Muscle of leg (tissue), 16 donors: ENCODE measurements at places on chromosomes 6 and 20. TPM values are rescaled to one million over a fixed set of nuclear protein-coding genes. Genes with fewer than 3 reads are reported as not detected.
A peak's percentile ranks its signal among the peaks of the same experiment; 100 is the strongest.

DNA sequence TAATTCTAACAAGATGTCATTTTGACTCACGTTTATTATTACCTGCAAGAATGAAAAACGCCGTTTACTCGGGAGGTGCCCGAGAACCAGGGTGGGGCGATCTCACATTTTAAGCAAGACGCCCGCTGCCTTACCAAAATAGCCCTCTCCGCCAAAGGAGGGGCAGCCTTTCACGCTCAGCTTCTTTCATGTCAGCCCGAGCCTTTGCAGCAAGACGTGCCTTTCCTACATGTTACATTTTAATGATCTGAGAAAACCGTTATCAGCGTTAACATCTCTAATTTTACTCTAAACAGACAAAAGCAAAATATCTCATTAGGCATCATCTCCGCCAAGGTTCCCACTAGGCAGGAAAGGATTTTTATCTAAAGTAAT lies 2.0 kb downstream of the BACH2 start:
- peaks cover 8% of the 10 kb centered on the region for H3K4me1 ChIP-seq
- peak overlapping the region; percentile 4 for H3K27ac ChIP-seq
- no peaks in the 10 kb centered on the region for H3K36me3 ChIP-seq
- peak overlapping the region; percentile 79 for H3K4me3 ChIP-seq
- DNase-seq, result peak; percentile 47
- H3K27me3 ChIP-seq, result no peaks in the 10 kb centered on the region

DNA sequence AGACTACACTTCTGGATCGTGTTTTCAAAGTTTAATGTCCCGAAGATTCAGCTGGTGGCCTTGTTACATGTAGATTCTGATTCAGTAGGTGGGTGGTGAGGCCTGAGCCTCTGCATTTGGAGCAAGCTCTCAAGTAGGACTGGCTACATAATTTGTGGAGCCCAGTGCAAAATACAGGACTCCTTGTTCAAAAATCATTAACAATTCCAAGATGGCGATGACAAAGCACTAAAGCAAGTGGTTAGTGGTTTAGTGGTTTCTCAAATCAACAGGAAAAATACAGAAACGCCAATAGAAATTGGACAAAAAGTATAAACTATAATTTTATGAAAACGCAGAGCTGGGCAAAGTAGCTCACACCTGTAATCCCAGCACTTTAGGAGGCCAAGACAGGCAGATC lies 133.7 kb upstream of the STMND1 start:
- H3K27ac ChIP-seq, result no peak overlapping the region
- H3K27me3 ChIP-seq, result no peaks in the 10 kb centered on the region
- no peak for DNase-seq
- H3K4me3 ChIP-seq, result no peak overlapping the region
- peaks cover 7% of the 10 kb centered on the region for H3K4me1 ChIP-seq

DNA sequence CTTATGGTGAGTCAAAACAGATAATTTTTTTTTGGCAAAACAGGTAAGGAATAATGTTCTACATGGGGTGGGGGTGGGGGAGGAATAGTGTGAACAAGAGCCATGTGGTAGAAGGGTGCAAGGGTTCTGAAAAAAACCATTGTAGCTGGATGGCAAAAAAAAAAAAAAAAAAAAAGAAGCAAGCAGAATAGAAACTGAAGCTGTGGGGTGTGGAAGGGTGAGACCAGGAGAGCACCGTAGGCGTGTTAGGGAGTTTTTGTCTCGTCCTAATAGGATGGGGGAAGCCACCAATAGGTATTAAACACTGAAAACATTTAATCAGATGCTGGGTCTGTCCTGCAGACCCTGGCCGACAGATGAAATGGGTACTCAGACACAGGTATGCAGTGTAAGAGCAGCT lies 110.1 kb downstream of the ADTRP start:
- no peaks in the 10 kb centered on the region for H3K36me3 ChIP-seq
- H3K27ac ChIP-seq, result no peak overlapping the region
- no peak overlapping the region for H3K4me3 ChIP-seq
- no peak for DNase-seq

DNA sequence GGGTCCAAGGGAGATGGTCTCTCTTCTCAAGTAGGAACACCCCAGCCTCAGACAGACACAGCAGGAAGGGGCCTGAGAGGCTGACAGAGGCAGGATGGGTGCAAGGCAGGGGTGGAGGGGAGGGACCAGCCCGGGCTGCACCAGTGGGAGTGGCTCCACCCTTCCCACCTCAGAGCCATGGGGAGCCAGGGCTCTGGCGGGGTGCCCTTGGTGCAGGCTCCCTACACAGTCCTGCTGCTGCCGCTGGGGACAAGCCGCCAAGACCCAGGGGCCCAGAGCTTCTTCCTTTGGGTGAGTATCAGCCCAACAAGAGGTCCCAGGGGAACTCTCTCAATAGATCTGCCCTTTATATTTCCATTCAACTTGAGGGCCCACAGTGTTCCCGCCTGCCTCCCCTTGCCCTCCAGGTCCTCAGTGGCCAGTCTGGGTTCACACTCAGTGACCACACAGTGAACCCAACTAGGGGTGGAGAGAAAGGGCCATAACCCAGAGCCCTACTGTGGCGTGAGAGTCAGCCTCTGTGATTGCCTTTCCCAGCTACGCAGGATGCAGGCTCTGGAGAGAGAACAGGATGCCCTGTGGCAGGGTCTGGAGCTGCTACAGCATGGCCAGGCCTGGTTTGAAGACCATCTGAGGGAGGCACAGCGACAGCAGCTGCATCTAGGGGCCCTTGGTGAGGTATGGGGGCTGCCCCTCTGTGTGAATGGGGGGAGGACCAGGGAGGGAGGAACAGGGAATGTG lies 592 bp downstream of the SAPCD1 start:
- DNase-seq, result no peak
- H3K4me1 ChIP-seq, result peaks cover 16% of the 10 kb centered on the region
- peak overlapping the region; percentile 59 for H3K27ac ChIP-seq

- no peak overlapping the region for H3K4me3 ChIP-seq
- no peak for DNase-seq
- no peaks in the 10 kb centered on the region for H3K27me3 ChIP-seq
- peak overlapping the region; percentile 62 for H3K27ac ChIP-seq
Observed at GRCh38 chr20:32535316-32535952, 49.7 kb downstream of the NOL4L start.

- H3K27me3 ChIP-seq, result peaks cover 23% of the 10 kb centered on the region
- no peak for DNase-seq
- peaks cover 12% of the 10 kb centered on the region for H3K4me1 ChIP-seq
- no peak overlapping the region for H3K27ac ChIP-seq
Observed at GRCh38 chr6:31466466-31466865, 31.5 kb upstream of the MICB start.

DNA sequence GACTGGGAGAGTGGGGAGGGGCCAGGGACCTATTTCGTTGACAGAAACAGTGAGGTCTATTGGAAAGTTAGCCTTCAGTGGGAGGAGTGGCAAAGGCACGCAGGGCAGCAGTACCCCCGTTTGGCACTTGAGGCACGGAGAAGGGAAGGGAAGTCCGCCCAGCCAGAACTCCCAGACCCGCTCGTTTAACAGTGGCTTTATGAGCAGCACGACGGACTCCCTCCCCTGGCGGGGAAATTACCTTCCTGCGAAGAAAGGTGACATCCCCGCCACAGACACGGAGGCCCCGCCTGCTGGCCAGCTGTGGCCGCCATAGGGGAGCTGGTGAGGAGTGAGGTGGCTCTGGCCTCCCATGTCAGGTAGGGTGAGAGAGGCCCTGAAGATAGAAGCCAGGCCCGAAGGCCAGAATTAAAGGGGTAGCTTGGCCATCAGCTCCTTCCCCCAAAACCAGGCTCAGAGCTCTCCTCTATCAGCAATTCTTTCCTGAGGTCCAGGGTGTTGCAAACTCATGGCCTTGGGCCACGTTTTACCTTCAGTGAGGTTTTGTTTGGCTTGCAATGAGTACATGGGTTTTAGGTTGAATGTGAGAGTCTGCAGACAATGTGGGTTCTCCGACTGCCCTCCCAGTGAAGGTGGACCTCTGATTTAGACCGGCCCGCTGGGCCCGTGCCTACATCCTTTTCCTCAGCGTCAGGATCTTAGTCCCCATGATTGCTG lies 123.7 kb downstream of the MRPL14 start:
- H3K36me3 ChIP-seq, result no peaks in the 10 kb centered on the region
- peak overlapping the region; percentile 32 for H3K4me3 ChIP-seq
- peak overlapping the region; percentile 75 for H3K27ac ChIP-seq

DNA sequence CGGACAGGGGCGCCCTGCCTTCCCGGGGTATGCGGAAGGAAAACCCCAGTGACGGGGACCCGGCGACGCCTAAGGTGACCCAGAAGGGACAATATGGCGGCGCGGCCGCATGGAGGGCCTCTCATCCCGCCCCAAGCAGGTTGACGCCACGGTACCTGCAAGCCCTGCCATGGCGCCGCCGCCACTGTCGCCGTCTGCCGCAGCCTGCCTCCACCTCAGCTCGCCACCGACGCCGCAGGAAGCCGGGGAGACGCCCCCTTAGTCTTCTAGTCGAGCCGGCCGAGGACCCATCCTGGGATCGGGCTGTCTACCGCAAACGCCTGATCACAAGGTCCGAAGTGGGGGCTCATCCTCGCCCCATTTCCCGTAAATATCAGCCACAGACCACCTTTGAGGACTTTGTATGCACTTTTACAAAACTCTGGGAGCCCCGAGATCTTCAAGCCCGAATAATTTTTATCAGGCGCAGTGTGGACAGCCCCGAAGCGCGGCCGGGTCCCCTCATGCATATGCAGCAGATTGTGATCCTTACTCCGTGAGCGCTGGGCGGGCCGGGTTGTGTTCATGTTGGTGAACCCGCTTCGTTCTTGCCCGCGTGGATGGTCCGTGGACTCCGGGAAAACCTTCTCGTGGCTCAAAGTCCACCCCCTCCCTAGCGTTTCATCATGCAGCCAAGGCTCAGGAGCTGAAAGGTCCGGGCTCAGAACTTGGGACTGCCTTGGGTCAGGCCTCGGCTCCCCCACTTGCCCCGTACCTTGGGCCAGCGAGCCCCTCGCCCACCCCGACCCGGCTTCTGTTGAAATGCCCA lies at the start of gene BLCAP:
Gene BLCAP (minus strand): TSS at position 239 of the 808 bp plus-strand sequence. CDS start 8,702 bp downstream, outside the sequence.
- peaks cover 11% of the 10 kb centered on the region for H3K36me3 ChIP-seq
- peak within 1 kb of the TSS; percentile 100 for H3K4me3 ChIP-seq
- H3K27ac ChIP-seq, result peak within 1 kb of the TSS; percentile 96
- DNase-seq, result peak; percentile 93
- H3K4me1 ChIP-seq, result peaks cover 33% of the 10 kb centered on the region

DNA sequence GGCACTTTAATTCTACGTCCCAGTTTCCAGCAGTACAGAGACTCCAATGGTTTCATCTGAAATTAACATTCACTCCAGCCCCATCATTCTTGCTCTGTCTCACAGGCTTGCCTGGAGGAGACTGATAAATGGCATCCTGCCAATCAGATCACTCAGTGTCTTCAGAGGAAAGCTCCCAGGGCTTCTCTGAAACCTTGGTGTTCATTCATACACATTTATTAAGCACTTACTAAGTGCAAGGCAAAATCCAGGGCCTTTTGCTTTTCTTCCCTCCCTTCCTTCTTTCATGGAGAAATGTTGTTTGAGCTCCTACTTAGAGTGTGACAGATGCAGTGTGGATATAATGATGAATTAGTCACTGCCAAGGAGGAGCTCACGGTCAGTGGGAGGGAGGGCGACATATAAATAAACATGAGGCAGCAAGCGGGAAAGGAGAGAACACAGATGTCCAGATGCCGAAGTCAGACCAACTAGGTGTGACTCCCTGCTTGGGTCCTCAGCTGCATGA lies 106.7 kb upstream of the DTNBP1 start:
- H3K4me1 ChIP-seq, result no peaks in the 10 kb centered on the region
- H3K36me3 ChIP-seq, result no peaks in the 10 kb centered on the region
- no peak overlapping the region for H3K27ac ChIP-seq
- no peak overlapping the region for H3K4me3 ChIP-seq
- H3K27me3 ChIP-seq, result no peaks in the 10 kb centered on the region

DNA sequence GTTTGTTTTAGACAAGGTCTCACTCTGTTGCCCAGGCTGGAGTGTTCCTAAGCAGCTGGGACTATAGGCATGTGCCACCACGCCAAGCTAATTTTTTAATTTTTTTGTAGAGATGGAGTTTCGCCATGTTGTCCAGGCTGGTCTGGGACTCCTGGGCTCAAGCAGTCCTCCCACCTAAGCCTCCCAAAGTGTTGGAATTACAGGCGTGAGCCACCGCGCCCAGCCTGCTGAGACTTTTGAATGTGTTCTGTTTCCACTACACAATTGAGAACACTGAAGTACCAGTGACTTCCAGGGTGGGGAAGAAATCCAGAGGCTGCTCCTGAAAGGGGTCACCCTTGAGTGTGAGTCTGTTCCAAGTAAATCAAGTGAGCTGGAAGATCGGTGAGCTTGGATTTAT lies 81.3 kb upstream of the ARMC2 start:
- no peak overlapping the region for H3K4me3 ChIP-seq
- DNase-seq, result no peak
- H3K27me3 ChIP-seq, result no peaks in the 10 kb centered on the region

- no peaks in the 10 kb centered on the region for H3K27me3 ChIP-seq
- no peaks in the 10 kb centered on the region for H3K36me3 ChIP-seq
- H3K27ac ChIP-seq, result no peak overlapping the region
- no peak overlapping the region for H3K4me3 ChIP-seq
Observed at GRCh38 chr20:42949950-42950349, 239.8 kb downstream of the PTPRT start.

GRCh38 chr6:98800866-98801265 lies 33.5 kb upstream of the POU3F2 start:
- no peaks in the 10 kb centered on the region for H3K4me1 ChIP-seq
- H3K27ac ChIP-seq, result no peak overlapping the region
- no peak overlapping the region for H3K4me3 ChIP-seq
- DNase-seq, result no peak
- H3K36me3 ChIP-seq, result no peaks in the 10 kb centered on the region

DNA sequence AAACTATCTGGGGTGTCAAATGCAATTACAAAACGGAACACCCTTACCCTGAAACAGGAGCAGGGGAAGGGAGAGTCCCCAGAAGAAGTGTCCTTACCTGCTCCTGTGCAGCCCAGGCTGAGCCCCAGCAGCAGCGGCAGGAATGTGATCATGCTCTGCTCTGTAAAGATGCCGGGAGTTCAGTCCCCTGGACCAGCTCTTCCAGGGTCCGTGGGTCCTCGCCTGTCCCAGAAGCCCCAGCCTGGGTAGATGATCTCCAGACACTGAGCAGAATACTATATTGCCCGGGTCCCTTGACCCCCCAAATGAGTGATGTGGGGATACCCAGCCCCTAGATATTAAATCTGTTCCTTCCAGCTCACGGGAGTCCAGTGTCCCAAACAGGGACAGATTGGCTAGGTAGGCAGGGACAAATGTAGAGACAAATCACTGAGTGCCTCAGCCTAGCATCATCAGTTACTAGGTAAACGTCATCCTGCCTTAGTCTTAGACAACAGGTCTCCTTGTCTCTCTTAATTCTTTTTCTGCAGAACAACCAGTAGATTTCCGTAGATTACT lies at the start of gene HLA-DMB:
Gene HLA-DMB (minus strand): TSS at position 373 of the 558 bp plus-strand sequence. CDS start 221 bp downstream, at position 152.
- peaks cover 7% of the 10 kb centered on the region for H3K4me1 ChIP-seq
- no peaks in the 10 kb centered on the region for H3K36me3 ChIP-seq
- peak within 1 kb of the TSS; percentile 33 for H3K4me3 ChIP-seq
- peaks cover 16% of the 10 kb centered on the region for H3K27me3 ChIP-seq
- peak; percentile 91 for DNase-seq

Gene PRR18
- total RNA-seq, result 0.22 TPM

Gene F13A1
- total RNA-seq, result 48.6 TPM

Gene TRIM31
- total RNA-seq, result not detected
